AG10803 (cell line): ENCODE measurements at places on chromosomes 6 and 20.

- DNase-seq = no peak
Measured at GRCh38 chr6:50147371-50147770, 97.6 kb upstream of the DEFB112 start.

- DNase-seq = no peak
Measured at GRCh38 chr6:150176152-150176551, 33.3 kb downstream of the PPP1R14C start.

DNA sequence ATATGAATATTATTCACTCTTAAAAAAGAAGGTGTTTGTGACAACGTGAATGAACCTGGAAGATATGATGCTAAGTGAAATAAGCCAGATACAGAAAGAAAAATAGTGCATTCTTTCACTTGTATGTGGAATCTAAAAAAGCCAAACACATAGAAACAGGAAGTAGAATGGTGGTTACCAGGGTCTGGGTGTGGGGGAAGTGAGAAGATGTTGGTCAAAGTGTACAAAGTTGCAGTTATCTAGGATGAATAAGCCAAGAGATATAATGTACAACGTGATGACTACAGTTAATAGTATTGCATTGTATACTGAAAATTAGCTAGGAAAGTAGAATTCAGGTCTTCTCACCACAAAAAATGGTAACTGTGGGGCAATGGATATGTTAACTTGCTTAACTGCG is 151.1 kb upstream of the HCRTR2 start:
- no peak for DNase-seq

DNA sequence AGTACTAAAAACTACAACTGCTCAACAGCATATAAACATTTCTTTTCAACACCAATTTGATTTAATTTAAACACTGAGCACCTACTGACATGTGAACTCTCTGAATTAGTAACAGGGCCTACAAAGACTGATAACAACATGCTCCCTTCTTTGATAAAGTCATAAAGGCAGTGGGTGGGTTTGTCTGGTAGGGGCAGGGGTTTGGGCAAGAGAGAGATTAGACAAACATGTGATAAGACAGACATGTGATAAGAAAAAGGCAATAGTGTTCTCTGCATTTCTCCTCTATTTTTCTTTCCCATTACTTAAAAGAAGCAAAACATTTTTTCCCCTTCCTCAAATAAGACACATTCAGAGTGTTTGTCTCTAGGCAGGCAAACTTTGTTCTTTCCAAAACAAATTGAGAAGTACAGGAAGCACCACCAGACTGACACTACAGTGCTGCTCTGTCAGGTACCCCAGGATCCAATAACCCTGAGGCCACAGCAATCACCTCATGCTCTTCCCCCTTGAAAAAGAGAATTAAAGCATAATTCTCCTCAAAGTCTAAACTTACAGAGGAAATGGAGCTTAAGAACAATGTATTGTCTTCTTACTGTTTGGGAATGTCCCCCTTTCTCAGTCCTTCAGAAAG is 11.9 kb downstream of the C6orf52 start:
- DNase-seq = no peak

DNA sequence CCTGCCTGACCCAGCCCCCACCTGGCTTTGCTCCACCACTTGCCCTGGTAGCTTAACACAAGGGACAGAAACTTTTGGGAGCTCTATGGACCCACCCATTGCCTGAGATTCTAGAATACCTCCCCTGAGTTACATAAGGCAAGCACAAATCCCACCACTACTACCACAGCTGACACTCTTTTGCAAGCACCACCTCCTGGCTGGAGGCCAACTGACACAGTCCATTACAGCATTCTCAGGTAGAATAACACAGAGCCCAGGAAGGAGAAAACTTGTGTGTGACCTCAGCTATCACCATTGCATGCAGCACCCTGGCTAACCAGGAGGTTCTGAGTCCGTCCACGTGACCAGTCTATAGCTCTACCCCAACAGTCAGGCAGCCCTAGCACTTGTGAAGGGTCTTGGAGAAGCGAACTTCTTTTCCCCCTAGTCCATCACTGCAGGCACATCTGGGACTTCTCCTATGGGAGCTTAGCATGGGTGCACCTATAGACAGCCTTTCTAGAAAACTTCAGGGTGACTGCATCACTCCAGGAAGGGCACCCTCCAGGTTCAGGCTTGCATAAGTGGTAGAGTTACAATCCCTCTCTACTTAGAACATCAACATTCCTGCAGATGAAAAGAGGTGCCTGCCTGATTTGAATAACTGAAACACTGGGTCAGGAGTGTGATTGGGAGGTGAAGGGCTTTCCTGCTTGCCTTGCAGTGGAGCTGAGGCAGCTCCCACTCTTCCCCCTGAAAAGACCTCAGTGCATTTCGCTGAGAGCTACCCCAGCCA is 30.1 kb downstream of the CITED2 start:
- no peak for DNase-seq

DNA sequence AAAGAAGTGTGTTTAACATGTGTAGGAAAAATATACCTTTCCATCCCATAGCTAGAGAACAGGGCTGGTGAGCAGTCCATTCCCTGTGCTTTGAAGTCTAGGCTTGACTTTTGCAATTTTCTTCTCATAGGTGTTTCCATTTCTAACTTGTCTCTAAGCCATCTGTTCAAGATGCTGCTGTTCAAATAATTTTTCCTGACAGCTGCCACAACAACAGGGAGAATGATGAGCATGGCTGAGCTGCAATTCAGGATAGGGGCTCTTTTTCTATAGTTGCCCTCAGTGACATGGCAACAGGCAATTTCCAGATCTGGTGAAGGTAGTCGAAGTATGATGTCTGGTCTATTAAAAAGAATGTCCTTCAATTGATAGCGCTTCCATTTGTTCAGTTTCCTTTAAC is 103.0 kb upstream of the HS3ST5 start:
- no peak for DNase-seq

DNA sequence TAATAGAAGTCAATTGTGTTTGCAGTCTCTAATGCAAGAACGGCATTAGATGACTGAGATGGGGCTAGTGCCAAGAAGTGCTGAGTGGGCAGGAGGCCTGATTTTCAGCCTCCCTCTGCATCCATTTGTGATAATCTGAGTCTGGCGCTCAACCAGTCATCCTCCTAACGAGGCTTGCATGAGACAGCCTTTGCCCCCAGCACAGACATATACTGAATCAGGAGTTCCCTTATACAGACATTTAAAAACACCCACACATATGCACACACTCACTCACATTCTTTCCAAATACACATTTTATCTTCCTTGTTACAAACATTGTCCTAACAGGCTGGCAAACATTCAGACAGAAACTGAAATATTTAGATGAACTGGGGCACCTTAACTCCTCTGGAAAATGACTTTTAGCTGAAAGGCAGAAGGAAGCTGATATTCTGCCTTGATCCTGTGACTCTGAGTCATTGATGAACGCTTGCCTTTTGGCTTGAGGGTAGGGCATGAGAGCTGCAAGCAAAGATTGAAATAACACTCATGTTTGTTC is 562.3 kb downstream of the DHX35 start:
- DNase-seq = no peak

- no peak for DNase-seq
Measured at GRCh38 chr6:47729019-47729418, 30.6 kb downstream of the ADGRF4 start.

GRCh38 chr20:12255461-12255970 is 337.8 kb downstream of the BTBD3 start:
- no peak for DNase-seq

DNA sequence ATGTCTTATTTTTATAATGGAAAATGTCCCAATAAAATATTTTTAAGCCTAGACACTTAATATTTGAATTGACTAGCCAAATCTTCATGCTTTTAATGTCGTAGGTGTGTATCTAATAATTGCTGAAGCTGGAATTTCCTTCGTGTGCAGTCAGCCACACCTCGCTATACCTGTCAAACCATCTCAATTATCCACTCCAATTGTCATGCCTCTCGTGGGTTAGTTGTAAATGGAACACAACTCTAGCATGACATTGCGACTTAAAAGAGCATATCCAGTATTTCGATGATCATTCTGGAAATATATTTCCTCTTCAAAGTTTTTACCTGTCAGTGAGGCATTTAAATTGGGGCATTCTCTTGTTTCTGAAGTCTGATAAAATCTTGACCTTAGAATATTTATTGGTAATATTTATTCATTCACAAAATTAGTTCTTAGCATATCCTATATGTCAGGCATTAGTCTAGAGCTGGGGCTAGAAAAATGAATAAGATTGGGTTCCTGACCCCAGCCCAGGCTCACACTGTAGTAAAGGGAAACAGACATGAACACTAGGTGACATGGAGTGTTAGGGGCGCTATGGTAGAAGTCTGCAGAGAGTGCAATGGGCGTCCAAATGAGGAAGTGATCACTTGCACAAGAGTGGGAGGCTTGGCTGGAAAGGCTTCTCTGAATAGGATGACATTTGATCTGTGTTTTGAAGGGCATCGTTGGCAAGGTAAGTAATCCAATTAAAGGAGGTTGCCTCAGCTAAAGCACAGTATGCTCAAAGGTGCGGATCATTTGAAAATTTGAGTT is 11.0 kb upstream of the CFAP206 start:
- DNase-seq = no peak

DNA sequence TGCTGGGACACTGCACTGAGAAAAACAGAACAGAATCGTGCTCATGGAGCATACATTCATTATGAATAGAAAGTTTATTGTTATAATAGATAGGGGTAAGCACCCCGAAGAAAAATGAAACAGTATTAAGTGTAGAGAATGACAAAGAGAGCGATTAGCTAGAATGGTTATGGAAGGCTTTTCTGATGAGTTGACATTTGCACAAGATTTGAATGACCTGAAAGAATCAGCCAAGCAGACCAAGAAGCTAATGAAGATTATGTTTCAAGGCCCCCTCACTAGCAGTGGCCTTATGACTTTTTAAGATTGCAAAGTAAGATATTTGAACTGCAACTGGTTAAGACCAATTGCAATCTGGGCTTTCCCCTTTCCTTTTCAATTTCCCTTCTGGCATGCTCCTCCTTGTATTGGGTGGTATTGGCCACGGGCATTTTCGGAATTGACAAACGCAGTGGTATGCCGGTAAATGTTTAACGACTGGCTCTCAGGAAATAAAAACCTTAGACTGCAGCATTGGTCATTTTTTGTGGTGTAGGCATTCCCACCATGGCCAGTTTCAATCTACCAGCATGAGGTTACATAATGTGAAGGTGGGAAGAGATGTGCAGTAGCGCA is 120.0 kb upstream of the CITED2 start:
- DNase-seq = no peak

DNA sequence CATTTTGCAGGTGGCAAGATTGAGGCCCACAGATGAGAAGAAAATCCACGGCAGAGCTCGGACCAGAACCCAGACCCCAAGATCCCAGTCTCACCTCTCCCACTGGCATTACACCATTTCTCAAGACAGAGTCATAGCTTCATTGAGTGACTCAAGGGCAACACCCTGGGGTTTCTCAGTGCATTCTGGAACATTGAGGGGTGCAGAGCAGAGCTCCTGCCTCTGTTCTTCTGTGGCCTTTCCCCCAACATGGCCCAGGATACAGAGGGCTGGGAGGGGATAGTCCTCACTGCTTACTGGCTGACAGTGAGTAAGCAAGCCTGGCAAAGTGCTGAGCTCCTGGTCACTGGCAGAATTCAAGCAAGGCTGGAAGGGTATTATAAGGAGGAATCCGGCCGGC is 74.0 kb downstream of the MDGA1 start:
- no peak for DNase-seq

- no peak for DNase-seq
Measured at GRCh38 chr6:33976437-33977360, 169.2 kb downstream of the GRM4 start.

DNA sequence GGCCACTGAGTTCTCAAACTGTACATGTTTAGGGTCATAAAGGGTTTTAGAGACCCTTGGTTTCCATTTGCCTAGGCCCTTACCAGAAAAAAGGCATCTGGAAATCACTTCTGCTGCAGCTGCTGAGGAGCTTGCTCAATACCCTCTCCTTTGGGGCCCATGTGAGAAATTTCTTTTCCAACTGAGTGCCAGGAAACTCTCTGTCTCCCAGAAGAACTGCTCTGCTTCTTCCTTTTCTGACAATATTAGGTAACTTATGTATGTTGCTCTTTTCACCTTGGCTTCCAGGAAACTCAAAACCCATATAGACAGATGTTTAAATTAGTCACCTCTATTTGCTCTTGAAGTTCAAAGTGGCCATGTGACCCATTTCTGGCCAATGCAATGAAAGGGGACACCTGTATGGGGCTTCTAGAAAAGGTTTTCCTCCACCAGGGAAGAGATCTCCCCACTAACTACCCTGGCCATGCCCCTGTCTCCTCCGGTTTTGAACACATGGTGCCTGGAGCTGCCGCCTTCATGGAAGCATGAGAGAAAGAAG is 121.6 kb downstream of the PREX1 start:
- DNase-seq = peak; percentile 72

- no peak for DNase-seq
Measured at GRCh38 chr6:66605011-66605410, 898.0 kb upstream of the EYS start.

- DNase-seq = no peak
Measured at GRCh38 chr6:122894791-122895190, 101.2 kb upstream of the CLVS2 start.

GRCh38 chr6:126907996-126908395 is 210.5 kb upstream of the RSPO3 start:
- DNase-seq = no peak

GRCh38 chr20:44008806-44009678 is 94.4 kb downstream of the TOX2 start:
- no peak for DNase-seq

DNA sequence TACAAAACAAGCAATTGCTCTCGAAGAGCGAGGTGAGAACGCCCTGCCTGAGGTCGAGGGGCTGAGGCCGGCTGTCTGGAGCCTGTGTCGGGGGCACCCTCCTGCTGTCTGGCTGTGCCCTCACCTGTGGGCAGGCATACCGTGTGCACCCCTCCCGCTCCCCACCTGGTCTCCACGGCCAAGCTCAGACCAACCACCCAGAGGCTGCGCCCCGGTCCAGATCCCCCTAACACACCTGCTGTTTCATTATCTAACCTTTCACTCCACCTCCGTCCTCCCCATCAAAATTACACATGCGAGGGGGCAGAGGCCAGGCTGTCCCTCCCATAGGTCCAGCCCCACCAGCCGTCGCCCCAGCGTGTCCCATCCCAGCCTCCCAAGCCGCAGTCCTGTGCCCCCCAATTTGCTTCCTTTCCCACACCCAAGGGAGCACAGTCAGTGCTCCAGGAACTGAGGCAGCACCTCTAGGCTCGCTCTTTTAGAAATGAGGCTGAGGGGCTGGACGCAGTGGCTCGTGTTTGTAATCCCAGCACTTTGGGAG is 35.2 kb downstream of the NTSR1 start:
- no peak for DNase-seq

DNA sequence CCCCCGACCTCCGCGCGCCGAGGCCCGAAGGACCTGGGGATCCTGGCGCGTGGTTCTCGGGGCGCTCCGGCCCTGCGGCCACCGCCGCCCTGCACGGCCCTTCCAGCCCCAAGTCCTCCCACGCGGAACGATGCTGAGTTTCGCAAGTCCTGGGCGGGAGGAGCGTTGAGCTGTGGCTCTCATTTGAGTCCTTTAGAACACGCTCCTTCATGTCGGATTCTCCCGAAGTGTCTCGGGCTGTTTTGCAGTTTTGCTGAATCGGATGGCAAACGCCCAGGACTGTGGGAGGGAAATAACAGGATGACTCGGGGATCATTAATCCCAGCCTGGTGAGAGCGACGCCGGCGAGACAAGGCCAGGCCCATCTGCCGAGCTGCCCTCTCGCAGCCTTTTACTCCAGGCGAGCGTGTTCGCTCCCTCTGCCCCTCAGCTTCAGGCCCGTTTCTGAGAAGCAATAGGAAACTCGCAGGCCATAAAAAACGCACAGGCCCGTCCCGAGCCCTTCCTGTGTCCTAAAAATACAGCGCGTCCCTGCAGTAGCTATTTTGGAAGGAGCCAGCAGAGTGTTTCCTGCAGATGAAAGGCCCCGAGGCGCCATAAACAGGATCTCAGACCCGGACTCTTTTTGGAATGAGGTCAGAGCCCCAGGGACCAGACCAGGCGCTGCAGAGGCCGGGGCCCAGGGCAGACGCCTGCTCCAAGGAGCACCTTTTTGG is 153.5 kb downstream of the DLL1 start:
- no peak for DNase-seq
